CD4-positive, alpha-beta T cell treated with Interleukin-10 for 1 hour (primary cell): ENCODE measurements at places on chromosomes 5 and 9.

- no peak for DNase-seq
Observed at GRCh38 chr5:171808951-171809350, 23.3 kb downstream of the SMIM23 start.

- no peak for DNase-seq
Observed at GRCh38 chr5:7047511-7048261, 334.5 kb downstream of the TENT4A start.

- DNase-seq = no peak
Observed at GRCh38 chr5:3121813-3122212, 370.3 kb upstream of the IRX2 start.

GRCh38 chr5:143796125-143796524 lies 15.8 kb upstream of the HMHB1 start:
- no peak for DNase-seq

DNA sequence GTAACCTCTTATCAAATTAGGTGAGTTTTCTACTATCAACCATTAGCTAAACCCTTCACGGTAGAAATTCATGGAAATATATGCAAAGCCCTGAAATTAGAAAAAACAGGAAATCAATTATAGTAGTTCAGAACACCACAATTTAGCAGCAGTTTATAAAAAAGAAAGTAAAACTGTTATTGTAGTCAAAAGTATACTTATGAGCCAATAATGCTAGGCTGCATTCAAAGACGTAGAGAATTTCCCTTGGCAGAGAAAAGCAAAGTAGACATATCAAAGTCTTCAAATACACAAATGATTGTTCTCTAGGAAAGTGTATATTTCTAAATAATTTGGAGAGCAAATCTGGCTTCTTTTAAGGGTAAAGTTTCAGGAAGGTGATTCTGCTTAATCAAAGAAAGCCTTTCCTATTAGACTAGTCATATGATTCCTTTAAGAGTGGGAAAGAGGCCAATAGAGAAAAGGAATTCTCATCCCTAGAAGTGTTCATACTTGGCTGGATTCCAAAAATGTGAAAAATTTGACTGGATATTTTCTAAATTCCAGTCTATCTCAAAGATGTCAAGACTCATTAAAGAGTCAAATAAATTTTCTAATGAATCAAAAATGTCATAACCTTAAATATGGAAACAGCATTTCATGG lies 185.5 kb downstream of the SMC2 start:
- no peak for DNase-seq
